ENCODE measurements at places on chromosomes 6 and 20.

DNA sequence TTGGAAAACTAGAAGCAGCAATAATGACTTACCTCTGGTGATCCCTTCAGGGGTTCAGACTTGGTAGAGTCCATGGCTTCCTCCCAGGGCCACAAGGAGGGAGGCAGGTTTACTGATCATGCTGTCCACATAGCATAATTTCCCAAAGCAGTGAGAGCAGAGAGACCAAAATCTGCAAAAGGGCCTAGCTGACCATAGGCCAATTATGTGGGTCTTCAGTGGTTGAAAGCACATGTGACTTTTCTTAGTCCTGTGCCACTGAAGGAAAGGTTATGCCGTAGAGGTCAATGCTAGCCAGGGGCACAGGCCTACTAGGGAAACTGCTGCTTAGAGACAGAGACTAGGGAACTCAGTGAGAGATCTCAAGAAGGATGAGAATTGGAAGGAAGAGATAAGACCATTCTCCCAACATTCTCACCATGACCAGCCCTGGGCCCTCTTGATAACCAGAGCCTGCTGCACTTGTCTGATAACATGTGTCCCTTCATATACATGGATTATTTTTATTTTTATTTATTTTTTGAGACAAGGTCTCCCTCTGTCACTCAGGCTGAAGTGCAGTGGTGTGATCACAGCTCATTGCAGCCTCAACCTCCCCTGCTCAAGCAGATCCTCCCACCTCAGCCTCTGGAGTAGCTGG, 2.0 kb upstream of the GTPBP2 start:
- no peak for DNase-seq

- DNase-seq = no peak
Observed at GRCh38 chr6:76774781-76775384, 688.4 kb downstream of the HTR1B start.

DNA sequence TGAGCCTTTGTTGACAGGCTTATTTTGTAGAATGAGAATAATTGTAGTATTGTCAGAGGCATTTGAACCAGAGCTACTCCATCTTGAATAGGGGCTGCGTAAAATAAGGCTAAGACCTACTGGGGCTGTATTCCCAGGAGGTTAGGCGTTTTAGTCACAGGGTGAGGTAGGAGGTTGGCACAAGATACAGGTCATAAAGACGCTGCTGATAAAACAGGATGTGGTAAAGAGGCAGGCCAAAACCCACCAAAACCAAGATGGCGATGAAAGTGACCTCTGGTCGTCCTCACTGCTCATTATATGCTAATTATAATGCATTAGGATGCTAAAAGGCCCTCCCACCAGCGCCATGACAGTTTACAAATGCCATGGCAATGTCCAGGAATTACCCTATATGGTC, 82.7 kb downstream of the PFDN4 start:
- no peak for DNase-seq

- no peak for DNase-seq
Observed at GRCh38 chr6:25297823-25298522, 18.8 kb downstream of the CARMIL1 start.

- DNase-seq = no peak
Observed at GRCh38 chr6:157380458-157380778, 572 bp upstream of the ZDHHC14 start.

DNA sequence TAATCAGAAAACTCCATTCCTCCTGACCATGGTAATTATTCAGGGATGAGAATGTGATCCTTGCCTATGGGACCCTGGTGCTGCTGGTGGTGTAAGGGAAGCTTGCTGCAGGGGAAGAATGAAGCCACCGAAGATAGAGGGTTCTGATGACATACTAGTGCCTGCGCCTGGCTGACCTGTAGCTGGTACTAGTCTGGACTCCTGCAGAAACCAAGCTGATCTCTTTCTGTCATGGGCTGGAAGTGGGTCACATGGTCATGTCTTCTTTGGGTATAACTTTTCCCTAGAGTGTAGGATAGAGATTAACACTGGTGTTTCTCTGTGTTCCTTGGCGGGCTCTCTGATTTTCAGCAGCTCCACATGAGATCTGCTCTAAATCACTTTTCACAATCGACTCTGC, 8.6 kb upstream of the SLC4A11 start:
- no peak for DNase-seq

GRCh38 chr20:57315976-57316480, 13.6 kb upstream of the SPO11 start:
- no peak for DNase-seq

DNA sequence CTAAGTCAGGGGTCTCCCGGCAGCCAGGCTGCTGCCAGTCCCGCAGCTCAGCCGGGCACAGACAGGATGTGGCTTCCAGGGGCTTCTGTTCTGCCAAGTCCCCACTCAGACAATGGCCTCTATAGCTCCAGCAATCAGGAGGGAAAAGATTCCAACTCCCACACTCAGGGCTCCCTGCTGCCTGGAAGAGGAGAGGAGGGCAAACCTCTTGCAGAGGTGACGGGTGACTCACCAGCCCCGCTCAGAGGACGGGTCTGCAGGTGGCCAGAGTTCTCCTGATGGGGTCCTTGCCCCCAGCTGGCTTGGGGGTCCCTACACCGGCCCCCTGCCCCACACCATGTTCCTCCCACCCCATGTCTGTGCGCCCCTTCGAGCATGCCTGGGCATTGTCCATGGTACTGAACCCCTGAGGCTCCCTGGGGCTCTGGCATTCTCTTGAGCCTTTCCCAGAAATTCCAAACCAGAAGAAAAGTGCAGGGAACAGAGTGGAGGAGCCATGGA, 32.6 kb downstream of the NTSR1 start:
- no peak for DNase-seq

DNA sequence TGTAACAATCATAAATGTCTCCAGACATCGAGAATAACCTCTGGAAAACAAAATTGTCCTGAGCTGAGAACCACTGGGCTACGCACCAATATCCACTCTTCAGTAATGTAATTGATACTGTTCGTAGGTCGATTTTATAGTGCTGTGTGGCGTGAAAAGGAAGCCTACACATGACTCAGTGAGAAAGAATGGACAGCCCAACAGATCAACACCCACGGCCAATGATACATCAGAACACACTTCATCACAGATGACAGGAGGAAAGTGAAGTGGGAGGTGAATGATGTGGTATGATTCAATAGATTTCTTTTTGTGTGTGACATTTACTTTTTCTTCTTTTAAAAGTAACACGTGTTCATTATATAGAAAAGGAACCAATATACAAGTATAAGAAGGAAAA, 93.5 kb downstream of the RPS12 start:
- DNase-seq = no peak

DNA sequence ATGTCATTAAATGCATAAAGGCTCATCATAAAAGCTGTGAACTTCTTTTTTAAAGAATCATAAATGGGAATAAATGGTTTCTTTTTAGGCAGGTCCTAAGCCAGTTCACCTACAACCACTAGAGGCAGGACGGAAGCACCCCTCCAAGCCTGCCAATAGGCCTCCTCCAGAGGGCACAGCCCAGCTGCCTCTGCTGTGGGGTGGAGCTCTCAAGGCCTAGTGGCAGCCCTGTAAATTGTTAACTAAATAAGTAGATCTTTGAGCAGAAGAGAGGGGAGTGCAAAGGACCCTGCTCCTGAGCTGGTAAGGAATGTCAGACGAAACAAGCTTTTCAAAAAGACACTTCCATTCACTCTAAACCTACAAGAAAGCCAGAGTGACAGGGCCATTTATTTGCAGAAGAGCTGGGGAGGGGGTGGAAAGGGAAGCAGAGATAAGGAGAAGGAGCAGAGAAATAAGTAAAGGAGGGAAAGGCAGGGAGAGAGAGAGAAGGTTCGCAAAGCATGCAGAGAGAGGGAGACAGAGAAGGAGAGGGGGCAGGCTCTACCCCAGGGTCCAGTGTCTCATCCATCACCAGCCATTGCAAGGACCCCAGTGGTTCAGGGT, 18.0 kb upstream of the MAFB start:
- no peak for DNase-seq

DNA sequence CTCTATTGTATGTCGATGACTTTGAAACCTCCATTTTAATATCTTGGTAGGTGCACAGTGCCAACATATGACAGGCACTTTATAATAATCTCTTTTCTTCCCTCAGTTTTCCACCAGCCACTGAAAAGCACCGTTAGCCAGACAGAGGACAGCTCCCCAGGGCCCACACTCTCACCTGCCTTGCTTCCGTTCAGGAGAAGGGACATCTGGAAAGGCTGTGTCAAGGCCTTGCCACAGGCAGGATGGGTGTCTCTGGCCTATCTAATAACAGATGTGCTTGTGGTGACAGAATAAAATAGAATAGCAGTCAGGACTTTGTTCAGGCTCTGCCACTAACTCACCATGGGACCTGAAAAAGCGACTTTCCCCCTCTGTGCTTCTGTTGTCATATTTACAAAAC, 75.5 kb upstream of the CCDC167 start:
- no peak for DNase-seq

DNA sequence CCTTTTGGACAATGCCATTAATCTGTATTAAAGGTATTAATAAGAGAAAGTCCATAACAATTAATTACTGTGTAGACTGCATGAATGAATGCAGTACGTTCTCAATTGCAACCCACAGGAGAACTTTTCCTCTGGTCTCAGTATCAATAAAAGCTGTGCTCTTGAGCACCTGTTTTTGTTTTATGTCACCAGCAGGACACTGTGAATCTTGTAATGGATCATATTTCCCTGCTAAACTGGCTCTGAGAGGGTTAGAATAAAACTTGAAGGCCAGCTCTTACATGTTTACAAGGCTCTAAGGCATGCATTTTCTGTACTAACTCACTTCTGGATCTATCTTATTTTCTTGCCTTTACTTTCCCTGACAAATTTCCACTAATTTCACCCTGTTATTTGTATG, 214.3 kb upstream of the PLN start:
- no peak for DNase-seq

GRCh38 chr6:68368845-68369244, 266.2 kb upstream of the ADGRB3 start:
- DNase-seq = no peak

DNA sequence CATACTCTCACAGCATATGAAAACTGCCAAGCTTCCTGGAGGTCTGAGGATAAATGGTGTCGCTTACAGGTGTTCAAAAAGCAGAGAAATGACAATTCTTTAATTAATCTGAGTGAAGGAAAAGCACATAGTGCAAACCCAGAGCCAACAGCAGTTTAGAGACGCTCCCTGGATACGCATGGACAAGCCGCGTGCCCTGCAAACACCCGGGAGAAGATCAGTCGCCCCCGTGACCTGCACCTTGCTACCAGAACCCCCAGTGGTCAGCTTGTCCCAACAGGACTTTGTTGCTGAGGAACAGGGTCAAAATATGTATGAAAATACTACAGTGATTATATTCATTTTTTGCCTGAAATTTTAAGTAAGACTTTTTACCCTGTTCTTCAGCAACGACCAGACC, 93.9 kb downstream of the PSMG4 start:
- no peak for DNase-seq

- no peak for DNase-seq
Observed at GRCh38 chr6:154893917-154894316, 101.2 kb upstream of the TIAM2 start.

GRCh38 chr20:46200582-46201570, 82.8 kb downstream of the CD40 start:
- DNase-seq = no peak

- no peak for DNase-seq
Observed at GRCh38 chr6:46015119-46015968, at the start of gene CLIC5. CLIC5 (minus strand) TSS chr6:46015860; CDS start chr6:46015542, 318 bp downstream.

- DNase-seq = no peak
Observed at GRCh38 chr20:50799890-50800550, 5.2 kb downstream of the BCAS4 start.

GRCh38 chr6:168361766-168362165, 42.2 kb upstream of the DACT2 start:
- no peak for DNase-seq

GRCh38 chr6:53369876-53370515, 21.2 kb upstream of the ELOVL5 start:
- DNase-seq = no peak

- no peak for DNase-seq
Observed at GRCh38 chr6:148250975-148251685, 91.5 kb upstream of the SASH1 start.

DNA sequence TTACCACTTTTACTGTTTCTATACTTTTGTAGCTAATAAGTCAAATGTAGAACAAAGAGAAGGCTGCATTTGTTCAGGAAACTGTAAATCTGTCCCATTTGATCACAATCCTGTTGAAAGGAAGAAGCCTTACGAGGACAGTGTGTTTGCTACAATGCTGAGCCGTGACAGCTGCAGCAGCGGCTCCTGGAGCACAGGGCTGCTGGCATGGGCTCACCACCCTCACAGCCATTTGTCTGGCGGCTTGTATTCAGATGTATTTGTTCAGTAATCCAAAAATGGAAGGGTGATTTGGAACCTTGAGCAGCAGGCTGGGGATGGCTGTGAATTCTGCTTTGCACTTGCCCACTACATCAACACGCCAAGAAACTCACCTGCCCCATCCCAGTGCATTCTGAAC, 5.7 kb downstream of the TUBB2A start:
- no peak for DNase-seq

DNA sequence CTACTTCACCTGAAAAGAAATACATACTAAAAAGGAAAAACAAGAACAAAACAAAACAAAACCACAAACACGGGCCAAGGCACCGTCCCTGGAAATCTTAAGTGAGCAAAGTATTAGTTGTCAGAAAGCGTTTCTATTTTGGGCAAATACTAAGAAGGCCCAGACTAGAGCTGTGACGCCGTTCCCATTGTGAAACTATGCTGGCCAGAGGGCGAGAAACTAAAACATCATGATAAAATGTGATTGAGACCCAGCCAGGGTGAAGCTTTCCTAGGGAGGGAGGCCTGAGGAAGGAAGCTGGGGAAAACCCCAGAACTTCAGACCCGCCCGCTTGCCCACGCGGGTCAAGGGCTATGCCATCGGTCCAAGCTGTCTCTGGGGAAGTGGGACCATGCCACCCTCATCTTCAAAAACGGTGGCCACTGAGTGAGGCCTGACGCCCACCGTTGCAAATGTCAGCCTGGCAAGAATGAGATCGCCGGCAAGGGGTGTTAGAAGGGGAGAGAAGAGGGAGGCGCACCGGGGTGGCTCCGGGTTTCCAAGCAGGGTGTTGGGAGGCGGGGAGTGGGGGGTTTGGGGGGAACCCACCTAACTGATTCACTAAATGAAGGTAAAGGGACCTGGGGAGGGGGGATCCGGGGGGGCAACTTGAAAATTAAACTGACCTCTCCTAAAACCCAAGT, 1950.9 kb upstream of the DEFB115 start:
- DNase-seq = no peak

DNA sequence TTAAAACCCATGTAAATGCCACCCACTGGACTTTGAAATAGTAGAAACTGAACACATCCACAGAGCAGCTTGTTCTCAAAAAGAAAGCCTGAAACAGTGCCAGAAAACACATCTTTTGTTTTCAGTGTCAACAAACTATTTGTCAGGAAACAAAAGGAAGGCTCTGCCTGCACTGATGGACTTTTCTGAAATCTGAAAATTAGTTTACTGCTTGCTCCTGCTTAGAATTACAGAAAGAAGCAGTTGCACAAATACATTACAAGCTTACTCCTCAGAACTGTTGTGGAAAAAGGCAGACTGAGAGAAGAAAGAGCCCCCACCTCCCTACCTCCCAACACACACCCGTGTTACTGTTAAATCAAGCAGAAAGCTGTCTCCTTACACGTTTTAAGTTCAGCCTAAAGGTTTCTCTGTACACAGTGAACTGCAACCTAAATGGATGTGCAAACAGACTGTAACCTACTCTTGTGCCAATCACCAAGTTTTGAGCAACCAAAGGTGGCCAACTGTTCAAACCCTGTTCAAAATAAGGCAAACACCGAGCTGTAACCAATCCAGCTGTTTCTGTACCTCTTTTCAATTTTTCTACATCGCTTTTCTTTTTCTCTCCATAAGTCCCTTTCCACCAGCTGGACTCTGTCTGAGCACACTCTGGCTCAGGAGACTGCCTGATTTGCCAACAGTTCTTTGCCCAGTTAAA, 43.7 kb downstream of the FRK start:
- no peak for DNase-seq

GRCh38 chr6:8017276-8017701, 46.9 kb downstream of the BLOC1S5 start:
- no peak for DNase-seq

Data from cortex of kidney (tissue), 1 donor.